Activated CD8-positive, alpha-beta T cell treated with anti-CD3 and anti-CD28 coated beads, Interleukin-2, amount 10 ng/mL, durations not matched to agents 7 days and 5 days (primary cell): ENCODE measurements at places on chromosomes 1 and 21. TPM values are rescaled to one million over a fixed set of nuclear protein-coding genes. Genes with fewer than 3 reads are reported as not detected.

GRCh38 chr1:14340002-14340785 lies 258.3 kb upstream of the KAZN start:
- no peak for DNase-seq

DNA sequence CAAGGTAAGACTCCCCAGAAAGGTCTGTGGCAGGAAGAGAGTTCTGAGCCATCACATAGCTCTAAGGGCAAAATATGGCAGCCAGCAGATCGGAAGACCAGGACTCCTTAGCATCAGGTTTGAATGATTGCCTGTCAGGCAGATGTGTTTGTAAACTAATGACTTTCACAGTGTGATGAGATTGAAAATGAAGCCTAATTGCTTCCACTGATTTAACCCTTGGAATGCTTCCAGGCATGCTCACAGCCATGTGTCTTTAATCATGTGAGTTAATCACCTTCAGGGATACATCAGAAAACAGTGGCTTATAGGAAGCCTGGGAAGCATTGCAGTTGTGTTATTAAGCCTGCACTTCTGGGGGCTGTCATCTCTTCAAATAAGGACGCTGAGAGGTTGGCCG lies 82.8 kb downstream of the LRRC53 start:
- no peak for DNase-seq

GRCh38 chr1:154433161-154433764 lies 28.1 kb downstream of the IL6R start:
- no peak for DNase-seq

Gene SLC22A15
- 0.40 TPM for total RNA-seq

DNA sequence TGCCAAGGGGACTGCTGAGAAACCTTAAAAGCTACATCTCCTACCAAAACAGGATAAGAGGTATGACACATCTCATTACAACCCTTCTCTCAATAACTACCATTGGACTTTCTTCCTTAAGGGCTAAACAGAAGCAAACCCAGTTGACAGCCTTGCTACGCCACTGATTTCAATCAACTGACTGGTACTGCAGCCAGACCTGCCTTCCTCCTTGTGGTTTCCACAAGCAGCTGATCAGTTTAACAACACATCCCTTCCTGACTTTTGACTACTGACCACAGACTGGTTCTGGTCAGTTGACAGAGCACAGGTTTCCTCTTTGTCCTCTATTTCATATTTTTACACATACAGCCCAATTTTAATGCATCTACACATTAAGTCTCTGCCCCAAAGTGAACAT lies 108.8 kb downstream of the ADAMTS1 start:
- DNase-seq = no peak

DNA sequence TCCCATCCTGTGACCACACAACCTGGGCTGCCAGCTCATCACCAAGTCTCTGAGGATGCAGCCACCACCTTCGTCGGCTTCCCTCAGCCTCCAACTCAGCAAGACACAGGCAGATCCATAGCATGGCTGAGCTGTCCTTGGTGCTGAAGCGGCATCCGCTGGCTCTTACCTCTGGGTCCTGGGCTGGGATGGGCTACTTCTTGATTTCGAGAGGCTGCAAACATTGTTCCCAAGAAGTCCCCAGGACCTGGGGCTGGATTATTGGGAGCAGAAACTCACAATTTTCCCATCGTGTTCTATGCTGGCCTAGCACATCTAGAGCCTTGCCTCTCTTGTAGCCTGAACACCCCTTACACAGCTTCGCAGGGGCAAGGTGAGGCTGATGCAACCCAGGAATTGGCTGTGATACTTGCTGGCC lies 24.9 kb upstream of the C1QA start:
- DNase-seq = peak; percentile 57

Gene COP1
- 48.3 TPM for total RNA-seq

DNA sequence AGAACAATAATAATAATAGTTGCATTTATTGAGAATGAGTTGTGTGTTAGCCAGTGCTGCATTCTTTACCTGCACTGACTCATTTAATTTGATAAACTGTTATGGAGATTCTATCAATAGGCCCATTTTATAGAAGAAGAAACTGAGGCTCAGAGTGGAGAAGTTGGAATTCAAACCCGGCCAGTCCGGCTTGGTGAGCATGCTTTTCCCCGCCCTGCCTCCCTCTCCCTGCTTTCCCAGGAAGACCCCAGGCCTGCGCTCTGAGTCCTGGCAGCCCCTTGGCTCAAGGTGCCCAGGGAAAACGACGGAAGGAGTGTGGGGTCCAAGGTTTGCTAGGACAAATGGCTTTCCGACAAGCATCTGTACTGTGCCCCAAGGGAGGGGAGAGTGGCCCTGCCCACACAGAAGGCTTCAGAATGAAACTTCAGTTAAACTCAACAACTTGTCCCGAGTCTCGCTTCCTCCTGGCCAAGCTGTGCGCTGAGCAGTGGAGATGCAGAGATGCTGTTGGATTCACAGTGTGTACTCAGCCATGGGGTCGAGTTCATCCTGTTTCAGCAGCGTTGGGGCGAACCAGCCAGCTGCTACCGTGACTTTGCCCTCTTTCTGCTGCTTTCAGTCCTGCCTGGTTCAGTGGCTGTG lies 23.3 kb upstream of the PADI6 start:
- no peak for DNase-seq
